ENCODE measurements at places on chromosomes 1 and 21.

DNA sequence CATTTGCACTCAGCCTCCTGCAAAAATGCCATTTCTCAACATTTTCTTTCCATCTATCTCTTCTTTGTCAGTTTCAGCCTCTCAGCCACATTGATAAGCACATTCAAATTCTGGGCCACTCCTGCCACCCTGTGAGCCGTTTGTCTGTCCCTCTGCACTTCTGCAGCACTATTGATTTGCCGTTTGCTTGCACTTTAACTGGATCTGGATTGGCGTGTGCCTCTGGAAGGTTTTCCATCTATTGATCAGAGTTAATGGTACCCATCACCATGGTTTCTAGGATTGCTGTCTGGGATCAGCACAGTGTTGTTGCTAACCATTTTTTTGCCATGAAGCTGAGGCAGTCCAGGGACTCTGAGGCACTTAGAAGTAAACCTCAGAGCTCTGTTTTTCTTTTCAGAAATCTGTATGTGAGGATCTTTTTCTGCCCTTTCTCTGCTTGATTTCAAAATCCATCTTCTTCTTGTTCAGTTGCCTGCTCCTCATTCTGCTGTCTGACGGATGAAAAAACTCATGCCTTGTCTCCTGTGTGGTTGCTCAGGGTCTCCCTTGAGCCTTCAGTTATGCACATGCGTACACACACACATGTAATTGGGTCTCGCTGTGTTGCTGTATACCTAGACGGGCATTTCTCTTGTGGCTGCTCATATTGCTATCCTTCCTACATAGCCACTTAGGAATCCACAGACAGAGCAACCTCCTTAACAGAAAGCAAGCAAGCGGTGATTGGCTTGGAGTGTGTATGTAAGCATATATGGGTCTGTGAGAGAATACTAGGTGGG lies 67.9 kb downstream of the NOS1AP start:
- DNase-seq: no peak

DNA sequence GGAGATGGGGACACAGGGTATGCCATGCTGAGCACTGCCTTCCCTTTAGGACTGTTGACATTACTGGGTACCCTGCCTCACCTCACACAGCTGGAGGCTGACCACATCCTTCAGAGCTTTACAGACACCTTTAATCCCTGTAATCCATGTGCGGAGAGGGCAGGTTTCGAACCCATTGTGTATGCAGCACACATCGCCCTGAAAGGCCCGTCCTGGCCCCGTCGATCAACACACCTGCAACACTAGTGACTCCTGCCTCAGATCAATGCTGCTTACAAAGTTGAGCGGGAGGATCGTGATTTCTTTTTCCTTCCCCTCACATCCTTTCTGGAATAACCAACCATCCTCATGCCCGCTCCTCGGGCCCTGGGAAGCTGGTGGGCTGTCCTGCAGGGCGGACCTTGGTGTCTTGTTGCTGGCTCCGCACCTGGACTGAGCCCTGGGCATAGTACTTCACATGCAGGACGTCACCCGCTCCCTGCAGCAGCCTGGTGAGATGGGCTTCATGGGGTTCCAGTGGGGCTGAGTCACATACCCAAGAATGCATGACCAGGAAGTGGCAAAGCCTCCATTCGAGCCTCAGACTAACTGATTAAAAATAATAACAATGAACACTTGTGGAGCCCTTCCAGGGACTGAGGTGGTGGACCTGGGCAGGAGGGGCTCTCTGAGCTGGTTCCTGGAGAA lies 403.6 kb downstream of the PTPRU start:
- no peak for DNase-seq

DNA sequence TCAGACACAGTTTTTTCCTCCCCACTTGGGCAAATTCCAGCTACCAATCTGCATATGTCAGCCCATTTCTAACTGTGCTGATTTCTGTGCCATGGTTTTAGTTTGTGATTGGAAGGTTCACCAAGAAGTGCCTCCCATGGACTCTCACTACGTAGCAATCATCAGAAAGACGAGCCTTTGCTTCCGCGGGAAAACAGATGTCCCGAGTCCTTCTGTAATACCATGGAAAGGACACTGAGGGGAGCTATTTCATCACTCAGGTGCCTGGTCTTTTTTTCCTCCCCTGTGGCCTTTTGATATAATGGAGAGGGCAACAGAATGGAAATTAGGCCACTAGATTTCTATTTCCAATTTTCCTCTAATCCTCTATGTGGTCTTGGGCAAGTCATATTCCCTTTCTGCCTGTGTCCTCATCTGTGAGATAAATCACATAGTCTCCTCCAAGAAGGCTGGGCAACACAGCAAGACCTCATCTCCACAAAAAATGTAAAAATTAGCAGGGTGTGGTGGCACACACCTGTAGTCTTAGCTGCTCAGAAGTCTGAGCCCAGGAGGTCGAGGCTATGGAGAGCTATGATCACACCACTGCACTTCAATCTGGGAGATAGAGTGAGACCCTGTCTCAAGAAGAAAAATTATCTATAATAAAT lies 24.8 kb downstream of the LEMD1 start:
- DNase-seq: no peak

- DNase-seq: no peak
These were observed 587 bp downstream of the NKAIN1 start for GRCh38 chr1:31238986-31239613.

GRCh38 chr1:181016563-181016962 lies 6.1 kb downstream of the STX6 start:
- no peak for DNase-seq

DNA sequence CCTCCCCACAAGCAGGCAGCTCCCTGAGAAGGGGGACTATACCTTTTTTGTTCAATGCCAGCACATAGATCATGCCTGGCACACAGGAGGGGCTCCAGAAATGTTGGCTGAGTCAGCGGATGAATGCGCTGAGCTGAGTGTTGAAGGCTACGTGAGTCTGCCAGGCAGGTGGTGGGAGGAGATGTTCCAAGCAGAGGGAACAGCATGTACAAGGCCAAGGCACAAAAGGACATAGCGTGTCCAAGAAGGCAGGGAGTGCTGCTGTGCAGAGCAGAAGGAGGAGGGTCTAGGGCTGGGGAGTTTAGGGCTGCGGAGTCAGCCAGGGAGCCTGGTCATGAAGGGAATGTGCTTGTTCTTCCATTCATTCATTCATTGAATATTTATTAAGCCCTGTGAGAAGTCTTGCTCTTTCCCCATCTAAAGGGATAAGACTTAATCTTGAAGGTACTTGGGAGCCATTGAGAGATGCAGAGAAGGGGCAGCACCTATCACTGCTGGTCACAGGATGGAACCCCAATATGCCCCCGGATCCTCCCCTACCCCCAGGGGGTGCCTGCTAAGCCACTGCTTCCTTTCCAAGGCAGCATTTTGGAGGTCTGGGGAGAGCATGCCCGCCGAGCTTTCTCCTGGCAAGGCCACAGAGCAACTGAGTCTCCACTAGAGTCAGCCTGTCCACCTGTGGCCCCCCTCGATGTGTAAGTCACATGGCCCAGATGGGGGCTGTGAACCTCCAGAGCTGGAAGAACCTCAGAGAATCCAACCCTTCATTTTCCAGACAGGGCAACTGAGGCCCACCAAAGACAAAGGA lies 31.2 kb upstream of the LAPTM5 start:
- no peak for DNase-seq

DNA sequence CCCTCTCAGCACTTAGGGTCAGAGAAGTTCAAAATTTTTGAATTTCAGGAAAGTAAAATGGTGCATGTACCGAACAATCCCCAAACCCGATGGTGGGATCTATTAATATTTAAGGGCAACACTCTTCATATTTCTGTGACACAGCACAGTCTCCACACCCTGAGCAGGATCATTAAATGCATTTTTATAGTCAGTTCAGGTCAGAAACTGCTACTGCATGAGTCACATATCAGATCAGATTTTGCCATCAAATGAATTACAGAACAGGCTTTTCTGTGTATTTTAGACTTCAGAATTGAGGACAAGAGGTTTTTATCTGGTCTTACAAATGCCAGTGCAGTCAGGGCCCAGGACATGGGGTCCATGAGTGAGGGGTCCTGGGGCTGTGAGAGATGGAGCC lies 79.2 kb downstream of the RIPK4 start:
- DNase-seq: no peak

GRCh38 chr1:203549309-203549708 lies 55.4 kb downstream of the OPTC start:
- no peak for DNase-seq

- no peak for DNase-seq
These were observed 11.6 kb downstream of the OBSCN start for GRCh38 chr1:228219245-228219961.

DNA sequence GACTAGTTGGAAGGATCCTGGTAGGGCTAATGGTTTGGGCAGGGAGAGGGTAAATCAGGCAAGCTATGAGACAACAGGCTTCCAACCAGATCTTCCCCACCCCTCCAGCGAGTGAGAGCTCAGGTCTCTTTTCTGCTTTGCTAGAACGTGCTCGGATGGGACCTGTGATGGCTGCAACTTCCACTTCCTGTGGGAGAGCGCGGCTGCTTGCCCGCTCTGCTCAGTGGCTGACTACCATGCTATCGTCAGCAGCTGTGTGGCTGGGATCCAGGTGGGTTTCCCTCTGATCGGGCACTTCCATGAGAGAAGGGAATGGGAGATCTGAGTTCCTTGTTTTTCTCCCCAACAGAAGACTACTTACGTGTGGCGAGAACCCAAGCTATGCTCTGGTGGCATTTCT lies 14.0 kb upstream of the SARS1 start:
- DNase-seq: no peak

- no peak for DNase-seq
These were observed 37.5 kb upstream of the RD3 start for GRCh38 chr1:211529453-211529852.

GRCh38 chr1:234777856-234778220 lies 167.9 kb upstream of the IRF2BP2 start:
- DNase-seq: no peak

GRCh38 chr1:94434365-94435045 lies 16.3 kb downstream of the ABCD3 start:
- no peak for DNase-seq

DNA sequence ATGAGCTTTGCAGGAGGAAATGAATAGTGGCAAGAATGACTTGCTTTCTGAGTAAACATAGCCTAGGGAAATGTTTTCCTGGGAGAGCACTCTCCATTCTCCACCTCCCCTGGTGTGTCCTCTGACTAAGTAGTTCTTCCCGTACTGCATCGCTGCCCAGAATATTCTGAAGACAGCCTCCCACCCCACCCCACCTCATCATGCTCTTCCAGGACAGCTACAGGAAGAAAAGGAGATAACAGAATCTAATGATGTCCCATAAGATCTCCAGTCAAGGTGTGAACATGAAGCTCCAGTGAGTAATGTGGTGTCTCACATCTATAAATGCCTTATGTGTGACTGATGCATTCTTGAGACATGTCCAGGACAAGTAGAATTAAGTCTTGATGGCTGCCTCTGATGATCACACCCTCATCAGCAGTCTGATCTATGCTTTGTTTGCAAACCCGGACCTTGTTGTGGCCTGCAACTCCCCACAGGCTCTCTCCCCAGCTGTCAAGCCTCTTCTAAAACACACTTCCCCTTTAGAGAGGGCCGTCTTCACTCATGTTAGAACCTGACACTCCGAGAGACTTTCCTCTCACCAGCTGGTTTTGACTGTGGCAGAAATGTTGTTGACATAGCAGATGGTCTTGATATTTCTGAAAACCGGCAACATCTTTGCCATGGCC lies 183.0 kb downstream of the CYYR1 start:
- DNase-seq: no peak

DNA sequence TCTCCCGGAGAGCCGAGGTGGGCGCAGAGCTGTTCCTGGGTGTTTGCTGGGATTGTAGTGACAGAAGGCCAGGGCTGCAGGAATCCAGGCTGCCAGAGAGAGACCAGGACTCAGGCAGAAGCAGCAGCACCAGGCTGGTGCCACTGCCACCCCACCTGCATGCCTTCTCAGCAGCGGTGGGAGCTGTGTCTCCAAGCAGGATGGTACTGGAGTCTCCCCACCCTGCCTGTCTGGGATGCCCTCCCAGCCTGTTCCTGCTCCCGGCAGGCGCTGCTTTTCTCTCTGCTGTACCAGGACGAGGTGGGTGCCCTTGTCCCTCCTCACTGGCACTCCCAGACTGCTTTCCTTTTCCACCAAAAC lies 4.5 kb upstream of the HES4 start:
- no peak for DNase-seq

- no peak for DNase-seq
These were observed 57.6 kb downstream of the TGFB2 start for GRCh38 chr1:218402786-218403120.

GRCh38 chr1:74486036-74486435 lies 26.4 kb downstream of the LRRC53 start:
- no peak for DNase-seq

DNA sequence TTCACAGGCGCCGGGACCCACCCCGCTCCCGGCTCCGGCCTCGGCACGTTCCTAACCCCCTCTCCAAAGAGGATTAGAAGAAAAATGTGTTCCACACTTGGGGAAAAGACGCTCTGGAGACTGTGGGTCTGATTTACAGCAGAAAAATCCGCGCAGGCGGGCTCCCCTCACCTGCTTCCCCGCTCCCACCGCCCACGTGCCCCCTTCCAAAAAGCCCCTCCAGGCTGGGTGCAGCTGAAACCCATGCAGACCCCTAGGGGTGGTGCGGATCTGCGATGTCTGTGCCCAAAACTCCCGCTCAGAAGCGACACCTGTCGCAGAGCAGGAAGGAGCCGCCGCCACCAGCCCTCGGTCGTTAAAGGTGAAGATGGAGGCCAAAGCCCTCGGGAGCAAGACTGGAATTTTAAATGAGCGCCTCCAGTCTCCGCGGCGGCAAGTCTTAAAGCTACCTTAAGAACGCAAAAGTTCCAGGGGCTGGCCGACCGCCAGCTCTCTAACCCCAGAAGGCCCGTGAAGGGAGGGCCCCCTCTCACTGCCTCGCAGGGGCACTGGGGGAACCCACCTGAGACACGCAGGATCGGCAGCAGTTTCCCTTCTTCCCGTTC lies 688 bp upstream of the CHD5 start:
- no peak for DNase-seq

- DNase-seq: no peak
These were observed 22.2 kb upstream of the ZNF678 start for GRCh38 chr1:227541129-227541528.

DNA sequence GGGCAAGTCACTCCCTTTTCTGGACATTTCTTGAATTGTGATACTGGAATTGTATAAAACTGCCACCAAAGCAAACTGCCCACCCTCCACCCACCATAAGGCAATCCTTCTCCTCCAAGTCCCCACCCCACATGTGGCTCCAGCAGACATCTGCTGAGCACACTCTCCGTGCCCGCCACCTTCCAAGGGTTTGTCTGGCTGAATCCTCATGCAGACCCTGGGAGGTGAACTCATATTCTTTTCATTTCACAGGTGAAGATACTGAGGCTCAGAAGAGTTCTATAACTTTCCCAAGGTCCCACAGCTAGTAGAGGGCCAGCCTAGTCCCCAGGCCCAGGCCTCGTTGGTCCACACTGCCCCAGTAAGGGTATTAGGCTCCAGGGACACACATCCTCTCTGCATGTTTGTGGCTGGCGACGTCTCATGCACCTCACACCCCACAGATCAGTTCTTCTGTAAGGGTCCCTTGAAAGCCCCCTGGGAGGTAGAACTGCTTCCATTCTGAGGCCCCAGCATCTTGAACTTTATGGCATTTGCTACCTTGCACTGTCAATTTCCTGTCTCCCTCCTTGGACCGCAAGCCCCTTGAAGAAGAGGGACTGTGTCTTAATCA lies 14.1 kb downstream of the CNTN2 start:
- DNase-seq: no peak

GRCh38 chr1:113811156-113811887 lies 954 bp downstream of the RSBN1 start:
- DNase-seq: peak; percentile 34

- DNase-seq: no peak
These were observed 81.3 kb downstream of the NEK7 start for GRCh38 chr1:198238121-198238520.

All from activated naive CD4-positive, alpha-beta T cell treated with Interleukin-2 at 50 U/mL for 16 hours (primary cell).